ENCODE measurements at places on chromosomes 11 and 22. TPM values are rescaled to one million over a fixed set of nuclear protein-coding genes. Genes with fewer than 3 reads are reported as not detected.

PATE2 gene
- total RNA-seq: not detected

GRAP2 gene
- not detected for total RNA-seq

C22orf42 gene
- not detected for total RNA-seq

MRGPRX4 gene
- total RNA-seq: not detected

KRTAP5-1 gene
- not detected for total RNA-seq

GRAMD4 gene
- total RNA-seq: 22.4 TPM

WNT11 gene
- not detected for total RNA-seq

F2 gene
- not detected for total RNA-seq

OR51B4 gene
- not detected for total RNA-seq

RIC3 gene
- not detected for total RNA-seq

CREB3L1 gene
- total RNA-seq: 23.6 TPM

USH1C gene
- not detected for total RNA-seq

EIF4G2 gene
- 976 TPM for total RNA-seq

GPR83 gene
- total RNA-seq: 0.05 TPM

ACER3 gene
- total RNA-seq: 7.0 TPM

MMP12 gene
- total RNA-seq: not detected

ANO5 gene
- not detected for total RNA-seq

MAPK8IP2 gene
- 0.16 TPM for total RNA-seq

SPDYC gene
- not detected for total RNA-seq

PHETA2 gene
- 18.6 TPM for total RNA-seq

TXNRD2 gene
- total RNA-seq: 34.3 TPM

MS4A4A gene
- total RNA-seq: not detected

CALCA gene
- total RNA-seq: not detected

GRM5 gene
- not detected for total RNA-seq

HEPHL1 gene
- total RNA-seq: not detected

SERPING1 gene
- 4.1 TPM for total RNA-seq

TRIM6 gene
- 0.40 TPM for total RNA-seq

YPEL4 gene
- total RNA-seq: 2.2 TPM

TSKU gene
- total RNA-seq: 14.8 TPM

TRABD gene
- 26.3 TPM for total RNA-seq

LRRC74B gene
- 0.88 TPM for total RNA-seq

BACE1 gene
- total RNA-seq: 23.5 TPM

RIMBP3B gene
- 0.42 TPM for total RNA-seq

SLCO2B1 gene
- total RNA-seq: not detected

SYCE3 gene
- total RNA-seq: not detected

HMOX1 gene
- 60.0 TPM for total RNA-seq
